ENCODE measurements at places on chromosomes 7 and 10.

DNA sequence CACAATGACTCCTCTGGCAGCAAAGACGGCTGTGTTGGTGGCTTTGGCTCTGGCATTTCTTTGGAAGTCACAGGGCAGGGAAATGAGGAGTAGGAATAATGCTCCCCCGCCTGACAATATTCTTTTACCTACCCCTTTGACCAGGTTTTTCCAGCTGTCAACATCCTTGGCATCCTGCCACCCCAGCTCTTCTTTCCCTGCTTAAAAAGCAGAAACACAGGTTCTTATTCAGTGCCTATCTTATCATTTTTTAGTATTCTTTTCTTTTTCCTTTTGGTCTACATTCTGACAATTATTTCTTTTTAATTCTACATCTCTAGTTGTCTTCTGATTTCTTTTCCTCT lies 97.7 kb downstream of the CREB5 start:
- no peak for DNase-seq

- no peak for DNase-seq
These were observed 964.5 kb downstream of the CNTNAP2 start for GRCh38 chr7:147081117-147081516.

- no peak for DNase-seq
These were observed 324.3 kb upstream of the KIAA1217 start for GRCh38 chr10:23884670-23885069.

GRCh38 chr7:111756687-111757178 lies 194.4 kb upstream of the IMMP2L start:
- no peak for DNase-seq

GRCh38 chr7:157008206-157009169 lies 2.0 kb downstream of the MNX1 start:
- DNase-seq, result no peak

- no peak for DNase-seq
These were observed 1.5 kb downstream of the AKR1C2 start for GRCh38 chr10:5002013-5002727.

- no peak for DNase-seq
These were observed 145.1 kb downstream of the DNAJC1 start for GRCh38 chr10:21858455-21858854.

GRCh38 chr10:16184096-16184597 lies 252.7 kb upstream of the PTER start:
- DNase-seq, result no peak

DNA sequence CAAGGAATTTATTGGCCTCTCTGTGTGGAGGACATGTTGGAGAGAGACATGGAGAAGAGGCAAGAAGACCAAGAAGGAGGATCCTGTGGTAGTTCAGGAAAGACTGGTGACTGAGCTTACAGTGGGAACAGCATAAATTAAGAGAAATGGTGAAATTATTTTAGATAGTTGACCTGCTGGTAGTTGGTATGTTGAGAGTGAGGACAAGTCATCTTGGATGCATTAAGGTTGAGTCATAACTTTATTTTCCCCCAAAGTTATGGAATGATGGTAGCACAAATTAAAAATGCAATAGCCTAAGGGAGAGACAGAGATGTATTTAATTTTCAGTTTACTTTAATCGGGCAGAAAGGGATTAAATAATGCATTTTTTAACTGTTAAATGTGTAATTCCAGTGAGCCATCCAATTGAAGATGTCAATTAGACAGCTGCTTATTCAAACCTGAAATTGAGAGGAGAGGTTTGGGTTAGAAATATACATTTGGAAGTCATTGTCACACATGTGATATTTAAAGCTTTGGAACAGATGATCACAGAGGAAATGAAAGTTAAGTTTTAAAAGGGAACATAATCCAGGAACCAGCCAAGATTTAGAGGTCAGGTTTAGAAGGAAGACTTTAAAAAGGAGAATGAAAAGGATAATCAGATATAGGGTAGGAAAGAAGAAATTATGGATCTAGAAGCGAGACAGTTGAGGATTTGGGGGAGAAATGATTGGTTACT lies 80.6 kb downstream of the DGKB start:
- no peak for DNase-seq

DNA sequence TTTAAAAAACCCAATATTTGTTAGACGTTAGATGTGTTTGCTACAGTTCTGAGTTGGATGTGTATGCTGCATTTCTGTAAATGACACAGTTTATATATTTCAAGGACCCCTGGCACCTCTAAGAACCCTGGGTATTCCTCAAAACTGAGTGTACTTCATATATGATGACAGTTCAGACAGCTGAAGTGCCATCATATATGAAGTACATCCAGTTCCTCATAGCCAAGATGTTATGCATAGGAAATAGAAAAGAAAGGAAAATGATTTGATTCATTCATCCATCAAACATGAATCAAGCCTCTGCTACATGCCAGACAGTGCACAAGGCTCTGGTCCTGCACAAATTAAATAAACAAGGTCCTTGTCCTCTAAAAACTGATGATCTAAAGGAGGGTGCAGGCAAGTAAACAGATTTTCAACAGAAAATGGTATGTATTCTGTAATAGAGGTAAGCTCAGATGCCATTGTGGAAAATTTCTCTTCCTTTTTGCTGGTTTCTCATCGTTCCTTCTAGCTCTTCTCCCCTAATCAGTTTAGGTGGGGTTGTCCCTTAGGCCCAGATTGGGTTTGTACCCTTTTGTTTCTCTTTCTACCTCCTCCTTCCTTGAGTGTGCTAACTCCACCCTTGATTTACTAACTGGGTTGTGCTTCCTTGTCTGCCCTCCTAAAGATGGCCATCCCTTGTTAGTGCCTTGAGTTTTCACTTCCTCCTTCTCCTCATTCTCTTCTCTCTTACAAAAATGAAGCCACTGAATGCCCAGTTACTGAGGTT lies 25.3 kb upstream of the SMIM30 start:
- DNase-seq, result no peak

GRCh38 chr10:3487228-3487627 lies 297.8 kb downstream of the KLF6 start:
- DNase-seq, result no peak

GRCh38 chr7:98464558-98464940 lies 63.7 kb upstream of the BAIAP2L1 start:
- no peak for DNase-seq

DNA sequence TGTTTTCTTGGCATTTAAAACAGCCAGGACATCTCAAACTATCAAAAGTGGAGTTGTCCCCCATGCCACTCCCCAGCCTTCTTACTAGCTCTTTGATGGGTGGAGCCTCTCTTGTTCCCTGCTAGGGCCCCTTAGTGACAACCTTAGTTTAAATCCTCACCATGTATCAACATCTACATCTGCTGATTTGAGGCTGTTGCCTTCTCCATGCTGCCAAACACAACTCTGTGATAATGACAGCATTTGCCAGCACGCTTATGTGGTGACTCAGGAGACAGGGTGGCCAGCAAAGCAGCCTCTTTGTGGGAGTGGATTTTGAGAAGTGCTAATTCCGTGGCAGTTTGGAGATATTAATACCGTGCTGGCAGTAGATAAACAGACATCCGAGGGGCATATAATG lies 145.4 kb downstream of the LRRC4 start:
- DNase-seq, result no peak

- DNase-seq, result no peak
These were observed 33.5 kb upstream of the AUTS2 start for GRCh38 chr7:69564454-69565417.

DNA sequence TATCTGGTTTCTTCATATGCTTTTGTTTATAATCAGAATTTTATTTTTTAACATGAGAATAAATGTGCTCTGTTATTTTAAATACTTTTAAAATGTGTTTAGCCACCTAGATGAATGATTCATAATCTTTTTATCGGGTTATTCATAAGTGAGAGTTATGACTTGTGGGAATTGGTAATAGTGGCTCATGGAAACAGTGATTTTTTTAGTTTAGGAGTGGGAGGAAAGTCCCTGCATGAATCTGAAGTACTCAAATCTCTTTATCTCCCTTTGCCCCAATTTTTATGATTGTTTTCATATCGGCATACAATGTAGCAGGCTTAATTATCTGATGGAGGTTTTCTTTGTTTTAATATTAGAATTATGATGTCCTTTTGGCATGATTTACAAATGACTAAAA lies 42.9 kb downstream of the TAX1BP1 start:
- no peak for DNase-seq

GRCh38 chr7:112093409-112093808 lies 112.8 kb downstream of the DOCK4 start:
- no peak for DNase-seq

GRCh38 chr10:79203833-79204232 lies 135.1 kb downstream of the ZMIZ1 start:
- no peak for DNase-seq

GRCh38 chr7:15685358-15686294 lies 857 bp downstream of the MEOX2 start:
- DNase-seq, result no peak

DNA sequence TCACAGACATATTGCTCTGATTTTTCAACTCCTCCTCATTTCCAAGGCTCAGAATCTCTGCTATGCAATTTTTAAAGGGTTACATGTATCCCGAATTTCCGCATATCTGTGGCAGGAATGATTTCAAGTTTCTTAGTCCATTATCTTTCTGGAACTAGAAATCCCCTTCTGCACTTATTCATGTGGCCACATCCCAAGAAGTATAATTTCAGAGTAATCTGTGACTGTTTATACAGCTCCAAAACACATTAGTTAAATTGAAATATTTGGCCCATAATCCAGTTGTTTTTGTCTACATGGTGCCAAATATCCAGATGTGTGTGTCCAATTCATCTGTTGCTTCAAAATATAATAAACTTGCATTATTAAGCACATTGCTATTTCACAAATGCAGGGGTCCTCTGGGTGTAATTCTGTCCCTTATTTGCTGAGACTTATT lies 271.2 kb downstream of the ARHGAP12 start:
- DNase-seq, result no peak

All from stimulated activated CD4-positive, alpha-beta T cell treated with anti-CD3 and anti-CD28 coated beads, Interleukin-4, amount 100 ng/mL, for 48 hours (primary cell).